Islet precursor cell (in vitro differentiated cells): ENCODE measurements at places on chromosomes 6 and 20.

DNA sequence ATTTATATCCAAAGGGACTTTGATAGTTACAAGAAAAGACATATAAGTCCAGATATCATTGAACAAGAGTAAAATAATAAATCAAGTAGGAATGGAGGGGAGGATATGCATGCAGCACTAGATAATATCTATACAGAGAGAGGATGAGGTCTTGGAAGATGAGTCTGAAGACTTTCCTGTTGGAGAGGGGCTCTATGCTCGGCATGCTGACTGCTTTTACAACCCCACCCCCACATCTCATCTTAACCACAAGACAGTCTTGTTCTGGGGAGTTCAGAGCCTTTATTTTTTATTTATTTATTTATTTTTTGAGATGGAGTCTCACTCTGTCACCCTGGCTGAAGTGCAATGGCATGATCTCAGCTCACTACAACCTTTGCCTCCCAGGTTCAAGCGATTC is 48.4 kb upstream of the IER3 start:
- no peak for DNase-seq

- no peak for DNase-seq
These were observed 366.1 kb upstream of the SOX4 start for GRCh38 chr6:21227486-21227885.

GRCh38 chr6:144277605-144278227 is 7.4 kb upstream of the UTRN start:
- no peak for DNase-seq

GRCh38 chr20:46128310-46129151 is 10.4 kb downstream of the CD40 start:
- peak; percentile 71 for DNase-seq

DNA sequence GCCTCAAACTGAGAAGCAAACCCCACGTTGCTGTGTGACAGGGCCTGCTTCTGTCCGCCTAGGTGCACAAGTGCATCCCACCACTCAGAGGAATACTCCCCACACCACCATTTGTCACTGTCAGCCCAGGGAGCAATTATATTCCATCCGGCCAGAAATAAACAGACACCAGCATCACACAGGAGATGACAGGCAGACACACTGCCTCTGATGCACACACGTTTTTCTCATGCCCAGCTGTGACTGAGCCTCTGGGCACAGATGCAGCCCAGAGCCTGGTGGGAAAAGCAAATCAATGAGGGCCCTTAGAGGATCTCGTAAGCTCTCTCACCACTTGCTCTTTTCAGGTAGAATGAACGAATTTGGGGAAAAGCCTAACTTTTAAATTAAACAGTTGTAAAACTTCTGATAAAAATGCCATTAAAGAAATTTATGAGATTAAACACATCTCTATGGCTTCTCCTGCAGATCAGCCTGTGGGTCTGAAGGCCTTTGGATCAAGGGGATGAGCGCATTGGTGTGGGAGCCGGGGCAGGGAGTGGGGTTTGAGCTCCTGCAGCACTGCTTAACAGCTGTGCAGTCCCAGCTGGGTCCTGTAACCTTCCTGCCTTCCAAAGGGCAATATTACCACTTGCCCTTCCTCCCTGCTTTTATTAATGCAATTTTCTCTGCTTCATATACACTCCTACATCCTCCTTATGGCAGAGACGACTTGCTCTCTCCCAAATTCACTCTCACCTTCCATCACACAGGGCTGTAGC is 624.3 kb downstream of the PTPRT start:
- peak; percentile 36 for DNase-seq
